Neural crest cell (in vitro differentiated cells): ENCODE measurements at places on chromosomes 6 and 20. TPM values are rescaled to one million over a fixed set of nuclear protein-coding genes. Genes with fewer than 3 reads are reported as not detected.

Gene OR2H1
- total RNA-seq = not detected in 2 replicates

Gene RBM38
- total RNA-seq = 33.3 and 33.4 TPM in 2 replicates

Gene CST4
- total RNA-seq = not detected in 2 replicates

Gene CRYBG1
- 0.07 TPM in 1 of 2 replicates, not detected in the other for total RNA-seq

Gene PXDC1
- 4.8 and 5.4 TPM in 2 replicates for total RNA-seq

DNA sequence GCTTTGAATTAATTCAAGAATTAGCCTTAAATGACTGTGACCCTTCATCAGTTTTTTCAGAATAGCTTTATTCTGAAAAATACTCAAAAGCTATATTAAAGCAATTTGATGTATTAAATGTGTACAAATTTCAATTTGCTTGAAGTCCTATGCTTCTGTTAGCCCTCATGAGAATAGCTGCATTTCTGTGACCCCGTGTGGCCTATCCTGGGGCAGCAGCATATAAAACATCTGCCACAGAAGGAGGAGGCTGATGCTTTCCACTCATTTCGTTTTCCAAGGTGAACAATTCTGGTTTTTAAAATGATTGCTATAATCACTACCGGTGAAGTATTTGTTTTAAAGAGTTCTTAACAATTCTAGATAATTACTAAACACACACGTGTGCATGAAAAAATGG, 360.3 kb downstream of the BTBD9 start:
- no peak for DNase-seq
- no peak overlapping the region for H3K27ac ChIP-seq
- H3K4me3 ChIP-seq = peak overlapping the region; percentile 4
- H3K36me3 ChIP-seq = no peaks in the 10 kb centered on the region
- H3K27me3 ChIP-seq = peaks cover 5% of the 10 kb centered on the region
- peaks cover 50% of the 10 kb centered on the region for H3K4me1 ChIP-seq

GRCh38 chr20:63894358-63895201, at the start of gene DNAJC5:
Gene DNAJC5 (plus strand): TSS chr20:63895126. CDS start chr20:63928346, 33,220 bp downstream.
- peaks cover 32% of the 10 kb centered on the region for H3K4me1 ChIP-seq
- peak; percentile 91 for DNase-seq
- no peaks in the 10 kb centered on the region for H3K36me3 ChIP-seq

DNA sequence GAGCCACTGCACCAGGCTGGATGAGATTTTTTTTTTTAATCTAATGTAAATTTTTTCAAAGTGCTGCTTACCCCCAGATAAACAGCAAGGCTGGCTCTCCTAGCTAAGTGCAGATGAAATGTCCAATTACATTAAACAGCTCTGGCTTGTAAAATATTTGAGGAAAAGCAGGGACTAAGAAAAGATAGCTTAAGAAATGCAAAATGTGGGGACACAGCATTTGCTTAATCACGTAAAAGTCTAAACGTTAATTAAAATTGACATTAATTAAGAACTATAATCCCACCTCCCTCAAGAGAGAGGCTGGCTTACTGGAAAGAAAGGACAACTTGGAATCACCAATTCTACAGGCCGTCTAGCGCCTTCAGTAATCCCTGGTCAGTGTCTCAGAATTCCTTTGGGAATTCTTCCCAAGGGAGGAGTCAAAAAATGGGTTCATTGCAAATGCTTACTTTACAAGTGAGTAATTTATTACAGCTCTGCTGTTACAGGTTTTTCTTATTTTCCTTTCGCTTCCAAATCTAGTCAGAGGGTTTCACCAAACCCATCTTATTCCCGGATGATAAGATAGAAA, 13.6 kb upstream of the MARCKS start:
- H3K4me3 ChIP-seq = no peak overlapping the region
- H3K27me3 ChIP-seq = no peaks in the 10 kb centered on the region
- no peak for DNase-seq
- H3K27ac ChIP-seq = no peak overlapping the region
- H3K4me1 ChIP-seq = peaks cover 4% of the 10 kb centered on the region

- no peak overlapping the region for H3K4me3 ChIP-seq
- H3K27ac ChIP-seq = no peak overlapping the region
- no peak for DNase-seq
- H3K4me1 ChIP-seq = peaks cover 3% of the 10 kb centered on the region
- no peaks in the 10 kb centered on the region for H3K27me3 ChIP-seq
Measured at GRCh38 chr6:127249621-127250020, 17.0 kb upstream of the RNF146 start.

GRCh38 chr6:11008821-11009220, 35.3 kb downstream of the ELOVL2 start:
- H3K27ac ChIP-seq = no peak overlapping the region
- no peaks in the 10 kb centered on the region for H3K4me1 ChIP-seq
- H3K4me3 ChIP-seq = no peak overlapping the region
- DNase-seq = no peak
- H3K27me3 ChIP-seq = no peaks in the 10 kb centered on the region

GRCh38 chr6:7035837-7036249, 71.9 kb upstream of the RREB1 start:
- no peaks in the 10 kb centered on the region for H3K36me3 ChIP-seq
- H3K27me3 ChIP-seq = no peaks in the 10 kb centered on the region
- no peaks in the 10 kb centered on the region for H3K4me1 ChIP-seq
- no peak overlapping the region for H3K4me3 ChIP-seq
- no peak overlapping the region for H3K27ac ChIP-seq
- DNase-seq = no peak

DNA sequence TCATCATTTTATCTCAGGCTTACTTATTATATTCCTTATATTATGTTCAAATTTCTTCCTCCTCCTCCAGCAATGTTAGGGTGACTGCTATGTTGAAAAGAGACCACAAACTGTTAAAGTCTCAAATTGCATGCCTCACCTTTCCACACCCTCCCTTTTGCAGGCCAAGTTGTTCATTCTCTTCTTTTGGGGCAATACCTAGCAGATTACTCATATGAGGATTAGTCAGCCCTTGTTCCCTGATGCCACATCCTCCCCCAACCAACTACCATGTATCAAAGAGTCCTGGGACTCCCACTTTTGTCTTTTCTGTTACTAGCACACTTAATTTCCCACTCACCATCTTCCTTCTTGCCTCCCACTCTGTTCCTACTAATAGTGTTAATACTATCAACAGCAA, 434.7 kb downstream of the BCKDHB start:
- H3K36me3 ChIP-seq = peaks cover 3% of the 10 kb centered on the region
- no peak for DNase-seq
- H3K4me1 ChIP-seq = peaks cover 26% of the 10 kb centered on the region
- H3K27ac ChIP-seq = no peak overlapping the region
- no peak overlapping the region for H3K4me3 ChIP-seq

DNA sequence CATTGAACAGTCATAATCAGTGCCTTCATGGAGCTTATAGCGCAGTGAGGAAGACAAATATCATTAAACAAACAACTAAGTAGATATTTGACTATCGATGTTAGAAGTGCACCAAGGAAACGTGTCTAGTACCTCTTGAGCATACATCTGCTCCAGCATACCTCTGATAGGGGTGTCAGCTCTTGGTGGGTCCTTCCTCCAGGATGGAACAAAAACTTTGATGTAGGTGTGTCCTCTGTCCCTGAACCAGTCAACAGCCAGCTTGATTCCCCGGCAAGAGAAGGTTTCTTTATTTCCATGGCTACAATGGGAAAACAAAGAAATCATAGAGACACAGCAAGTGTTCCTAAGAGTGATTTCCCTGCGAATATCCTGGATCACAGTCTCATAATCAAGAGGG, 23.1 kb downstream of the ZC3H12D start:
- no peak overlapping the region for H3K27ac ChIP-seq
- H3K4me1 ChIP-seq = no peaks in the 10 kb centered on the region
- no peaks in the 10 kb centered on the region for H3K27me3 ChIP-seq
- no peaks in the 10 kb centered on the region for H3K36me3 ChIP-seq

GRCh38 chr6:105087571-105088211, 92.1 kb downstream of the POPDC3 start:
- peak overlapping the region; percentile 28 for H3K4me3 ChIP-seq
- H3K27ac ChIP-seq = no peak overlapping the region
- peaks cover 7% of the 10 kb centered on the region for H3K36me3 ChIP-seq

DNA sequence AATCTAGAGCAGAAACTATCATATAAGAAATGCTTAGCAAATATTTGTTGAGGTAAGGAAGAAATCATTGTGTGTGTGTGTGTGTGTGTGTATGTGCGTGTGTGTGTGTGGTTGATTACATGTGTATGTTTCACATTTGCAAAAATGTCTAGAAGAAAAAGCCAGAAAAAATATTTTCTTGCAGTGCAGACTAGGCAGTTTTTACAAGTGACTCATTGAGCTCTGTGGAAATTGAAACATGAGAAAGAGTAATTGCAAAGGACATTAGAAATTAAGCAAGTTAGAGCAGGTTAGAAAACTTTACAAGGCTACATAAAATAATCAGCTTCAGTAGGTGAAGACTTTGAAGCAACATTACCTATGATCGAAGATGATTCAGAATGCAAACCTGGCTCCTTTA, 669.0 kb upstream of the EYS start:
- no peak overlapping the region for H3K4me3 ChIP-seq
- no peak for DNase-seq
- no peaks in the 10 kb centered on the region for H3K36me3 ChIP-seq
- no peaks in the 10 kb centered on the region for H3K27me3 ChIP-seq
- no peaks in the 10 kb centered on the region for H3K4me1 ChIP-seq

DNA sequence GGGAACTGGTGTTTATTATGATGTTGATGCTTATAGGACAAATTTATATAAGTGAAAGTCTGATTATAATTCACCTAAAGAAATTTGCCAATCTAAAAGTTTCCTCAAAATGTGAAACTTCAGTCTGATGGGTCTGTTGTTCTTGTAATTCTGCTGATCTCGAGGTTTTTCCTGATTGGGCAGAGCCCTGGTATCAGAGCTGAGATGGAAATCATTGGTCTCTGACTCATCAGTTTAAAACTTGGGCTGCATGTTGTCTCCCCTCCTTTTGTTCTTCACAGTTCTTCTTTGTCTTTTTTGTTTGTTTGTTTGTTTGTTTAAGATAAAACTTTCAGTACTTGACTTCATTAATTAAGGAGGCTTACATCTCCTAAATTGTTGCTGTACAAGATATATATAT, 5.9 kb downstream of the SMAP1 start:
- no peaks in the 10 kb centered on the region for H3K36me3 ChIP-seq
- H3K4me1 ChIP-seq = peaks cover 31% of the 10 kb centered on the region
- H3K27ac ChIP-seq = no peak overlapping the region
- no peaks in the 10 kb centered on the region for H3K27me3 ChIP-seq
- no peak for DNase-seq

GRCh38 chr20:48958743-48959142, 37.2 kb downstream of the ARFGEF2 start:
- no peaks in the 10 kb centered on the region for H3K27me3 ChIP-seq
- peaks cover 12% of the 10 kb centered on the region for H3K36me3 ChIP-seq
- peaks cover 12% of the 10 kb centered on the region for H3K4me1 ChIP-seq
- no peak overlapping the region for H3K4me3 ChIP-seq
- H3K27ac ChIP-seq = no peak overlapping the region
- DNase-seq = no peak

- peaks cover 48% of the 10 kb centered on the region for H3K4me1 ChIP-seq
- peak overlapping the region; percentile 89 for H3K4me3 ChIP-seq
- H3K36me3 ChIP-seq = peaks cover 5% of the 10 kb centered on the region
- no peaks in the 10 kb centered on the region for H3K27me3 ChIP-seq
- H3K27ac ChIP-seq = peak overlapping the region; percentile 94
- DNase-seq = no peak
Measured at GRCh38 chr6:159727717-159728445, 575 bp downstream of the WTAP start.

DNA sequence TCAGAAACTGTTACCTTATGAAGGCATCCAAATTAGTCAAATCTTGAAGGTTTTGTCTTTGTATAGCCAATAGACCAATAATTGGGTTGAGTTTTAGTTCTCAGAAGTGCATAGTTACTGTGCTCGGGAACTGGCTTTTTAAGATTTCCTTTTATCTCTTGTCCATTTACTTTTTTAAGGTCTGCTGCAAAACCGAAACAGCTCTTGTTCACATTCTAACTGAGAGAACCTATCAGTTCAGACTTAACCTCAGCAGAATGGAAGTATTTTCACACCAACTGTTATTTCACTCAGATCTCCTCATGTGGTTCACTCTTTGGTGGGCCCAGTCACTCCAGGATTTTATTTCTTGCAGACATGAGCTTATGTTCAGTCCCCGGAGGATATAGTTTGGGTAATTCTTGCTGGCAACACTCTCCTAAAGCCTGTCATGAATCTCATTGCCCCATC, 55.5 kb downstream of the TPBG start:
- no peak overlapping the region for H3K27ac ChIP-seq
- H3K36me3 ChIP-seq = no peaks in the 10 kb centered on the region

DNA sequence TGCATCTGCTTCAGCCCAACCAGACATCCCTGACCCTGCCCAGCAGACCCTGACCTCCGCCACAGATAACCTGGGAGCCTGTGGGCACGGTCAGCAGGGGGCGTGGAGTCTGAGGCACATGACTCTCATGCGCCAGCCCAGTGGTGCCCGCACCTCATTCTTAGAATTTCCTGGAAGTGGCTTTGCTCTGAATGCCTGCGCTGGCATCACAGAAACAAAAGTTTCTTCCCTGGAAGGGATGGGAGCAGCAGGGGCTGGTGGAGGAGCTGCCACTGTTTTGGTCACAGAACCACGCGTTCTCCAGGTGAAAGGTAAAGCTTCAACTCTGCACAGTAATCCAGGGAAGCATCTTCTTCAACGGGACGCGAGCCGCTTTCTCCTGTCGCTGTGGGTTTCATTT, 67.9 kb upstream of the DUSP22 start:
- no peak for DNase-seq
- H3K27me3 ChIP-seq = no peaks in the 10 kb centered on the region
- H3K4me1 ChIP-seq = peaks cover 18% of the 10 kb centered on the region
- H3K4me3 ChIP-seq = no peak overlapping the region
- no peaks in the 10 kb centered on the region for H3K36me3 ChIP-seq

DNA sequence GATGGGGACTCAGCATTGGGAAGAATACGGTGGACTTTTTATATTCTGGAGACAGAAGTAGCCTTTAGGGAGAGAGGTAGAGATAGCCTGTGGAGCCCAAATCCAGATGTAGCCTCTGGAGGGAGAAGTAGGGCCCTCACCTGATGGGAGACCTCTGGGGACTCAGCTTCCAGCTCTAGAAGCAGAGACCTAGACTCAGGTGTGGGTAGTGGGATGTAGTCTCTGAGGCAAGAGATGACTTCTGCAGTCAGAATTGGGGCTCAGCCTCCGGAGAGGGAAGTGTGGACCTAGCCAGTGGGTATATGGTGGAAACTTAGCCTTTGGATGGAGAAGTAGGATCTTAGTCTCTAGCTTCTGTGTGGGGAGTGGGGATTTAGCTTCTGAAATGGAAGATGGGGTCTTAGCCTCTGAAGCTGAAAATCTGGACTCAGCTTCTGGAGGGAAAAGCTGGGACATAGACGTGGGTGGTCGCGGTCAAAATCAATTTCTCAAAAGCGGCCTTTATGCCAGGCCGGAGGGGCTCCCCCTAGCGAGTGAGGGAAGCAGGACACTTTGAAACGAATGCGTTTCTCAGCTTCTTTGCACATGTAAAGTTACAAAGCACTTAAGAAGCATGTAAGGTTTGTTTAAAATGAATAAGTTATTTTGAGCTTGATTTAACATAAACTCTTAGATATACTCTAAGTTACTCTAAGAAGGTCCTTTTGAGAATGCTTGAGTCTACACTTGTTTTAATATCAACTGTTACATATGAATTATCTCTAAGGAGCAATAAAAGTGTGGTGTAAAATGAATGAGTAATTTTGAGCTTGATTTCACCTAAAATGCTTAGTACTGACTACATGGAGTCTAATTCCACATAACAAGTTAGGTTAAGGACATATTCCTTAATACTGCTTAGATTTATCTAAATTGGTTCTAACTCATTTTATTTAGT, 12.9 kb upstream of the ZNF343 start:
- H3K4me1 ChIP-seq = peaks cover 13% of the 10 kb centered on the region
- peak; percentile 67 for DNase-seq
- peaks cover 80% of the 10 kb centered on the region for H3K27me3 ChIP-seq

- H3K36me3 ChIP-seq = no peaks in the 10 kb centered on the region
- no peak overlapping the region for H3K27ac ChIP-seq
- no peaks in the 10 kb centered on the region for H3K27me3 ChIP-seq
Measured at GRCh38 chr6:54132587-54132986, 21.3 kb downstream of the MLIP start.
